ENCODE measurements at places on chromosomes 6 and 20.

DNA sequence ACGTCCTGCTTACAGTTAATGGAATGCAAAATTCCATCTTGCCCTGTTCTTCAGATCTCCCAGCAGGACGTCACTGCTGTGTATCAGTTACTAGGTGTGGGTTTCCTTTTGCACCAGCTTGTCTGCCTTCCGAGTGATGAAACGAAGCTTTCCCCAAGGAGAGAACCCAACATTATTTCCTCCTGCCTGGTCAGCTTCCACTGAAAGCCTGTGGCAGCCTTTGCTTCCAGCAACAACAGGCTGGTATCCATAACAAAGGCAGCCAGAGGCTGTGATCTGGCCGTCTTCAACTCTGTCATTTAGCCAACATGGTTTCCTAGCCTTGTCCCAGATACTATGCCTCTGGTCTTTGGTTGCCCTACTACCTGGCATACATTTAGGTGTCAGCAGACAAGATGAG lies 78.9 kb upstream of the HEY2 start:
- DNase-seq: no peak

DNA sequence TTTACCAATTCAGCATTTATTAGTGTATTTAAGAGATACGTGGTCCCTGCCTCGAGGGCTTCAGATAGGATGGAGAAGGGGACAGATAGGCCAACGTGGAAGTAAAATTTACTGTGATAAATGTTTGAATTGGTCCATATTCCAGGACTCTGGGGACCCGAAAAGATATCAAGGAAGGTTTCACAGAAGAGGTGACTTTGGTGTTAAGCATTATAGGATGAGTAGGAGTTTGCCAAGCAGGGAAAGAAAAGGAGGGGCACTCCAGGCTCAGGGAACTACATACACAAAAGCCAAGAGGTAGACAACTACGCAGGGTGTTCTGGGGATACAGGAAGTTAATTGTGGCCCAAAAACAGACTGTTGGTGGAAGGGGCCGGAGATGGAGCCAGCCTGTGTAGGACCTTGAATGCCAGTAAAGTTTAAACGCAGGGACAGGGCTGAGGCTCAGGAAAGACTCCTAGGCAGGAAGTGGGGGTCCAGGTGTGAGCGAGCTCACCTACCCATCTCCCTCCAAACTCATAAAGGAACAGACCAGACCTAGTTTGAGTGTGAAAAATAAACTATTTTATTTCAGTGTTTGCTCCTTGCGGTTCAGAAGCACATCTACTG lies 37.0 kb downstream of the TGM2 start:
- no peak for DNase-seq

- no peak for DNase-seq
Measured at GRCh38 chr6:19866173-19866984, 29.2 kb downstream of the ID4 start.

DNA sequence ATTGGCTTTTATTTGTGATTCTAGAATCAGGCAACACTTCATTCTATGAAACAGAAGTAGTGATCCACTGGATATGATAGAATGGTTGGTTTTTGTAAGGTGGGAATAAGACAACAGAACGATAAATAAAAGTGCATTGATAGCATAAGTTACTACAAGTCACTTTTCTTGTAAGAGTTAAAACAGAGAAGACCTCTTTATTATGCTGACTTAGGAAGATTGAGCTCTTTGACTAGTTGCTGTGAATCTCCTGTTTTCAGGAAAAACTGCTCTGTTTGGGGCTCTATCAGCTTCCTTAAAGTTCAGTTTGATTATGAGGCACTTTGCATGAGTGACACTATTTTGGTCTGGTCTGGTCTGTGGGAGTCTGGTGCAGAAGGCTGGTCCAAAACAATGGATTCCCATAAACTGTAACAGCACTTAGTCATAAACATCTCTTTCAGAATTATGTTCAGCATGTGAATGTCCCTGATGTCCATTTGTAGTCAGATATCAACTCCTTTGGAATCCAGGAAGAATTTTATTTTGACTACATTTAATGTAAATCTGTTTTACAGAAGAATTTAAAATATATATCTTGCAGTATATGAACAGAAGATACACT lies 35.0 kb upstream of the DSE start:
- DNase-seq: no peak

- DNase-seq: no peak
Measured at GRCh38 chr6:137846772-137847313, 20.2 kb upstream of the TNFAIP3 start.

- no peak for DNase-seq
Measured at GRCh38 chr20:53751620-53752318, 158.1 kb upstream of the ZNF217 start.

GRCh38 chr20:23142162-23143050 lies 56.3 kb upstream of the CD93 start:
- DNase-seq: no peak

DNA sequence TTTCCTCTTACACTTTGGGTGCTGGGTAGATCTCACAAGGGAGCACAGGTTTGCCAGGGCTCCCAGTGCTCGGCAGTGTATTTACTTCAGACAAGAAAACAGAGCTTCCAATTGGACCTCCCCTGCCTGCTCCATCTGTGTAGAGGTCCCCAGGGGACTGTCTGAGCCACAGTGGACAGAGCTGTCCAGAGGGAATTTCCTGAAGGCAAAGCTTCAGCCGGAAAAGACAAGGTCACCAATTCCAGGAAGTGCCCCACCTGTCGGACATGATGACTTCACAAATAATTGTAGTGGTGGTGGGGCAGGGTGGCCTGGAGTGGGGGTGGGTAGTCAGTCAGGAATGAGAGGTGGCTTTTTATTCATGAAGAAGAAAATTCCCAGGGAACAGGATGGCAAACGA lies 18.6 kb downstream of the ADGRF5 start:
- no peak for DNase-seq

DNA sequence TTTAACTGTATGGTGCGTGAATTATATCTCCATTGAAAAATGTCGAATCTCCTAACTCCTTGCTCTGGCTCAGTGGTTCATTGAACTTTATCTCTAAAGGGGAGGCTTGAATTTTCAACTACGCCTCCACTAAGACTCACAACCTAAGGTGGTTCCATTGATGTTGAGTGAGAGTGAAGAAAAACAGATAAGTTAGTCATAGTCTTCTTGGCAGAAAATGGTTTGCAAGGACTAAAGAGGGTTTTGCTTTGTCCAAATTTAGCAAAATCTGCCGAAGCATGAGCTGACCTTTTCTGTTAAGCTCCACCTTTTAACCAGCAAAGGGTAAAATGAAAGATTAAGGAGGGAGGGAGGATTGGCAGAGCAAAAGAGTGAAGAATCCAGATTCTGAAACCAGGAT lies 290.2 kb upstream of the SPTLC3 start:
- DNase-seq: no peak

Measured in left renal pelvis (tissue), 4 donors.